ENCODE measurements at places on chromosomes 16 and 17. TPM values are rescaled to one million over a fixed set of nuclear protein-coding genes. Genes with fewer than 3 reads are reported as not detected.

- no peak for DNase-seq
Measured at GRCh38 chr16:68685685-68686478, 40.8 kb downstream of the CDH3 start.

MSLN gene
- 2.1 TPM for total RNA-seq

GRCh38 chr16:30533748-30534367, 800 bp downstream of the ZNF747 start:
- DNase-seq, result no peak

DNA sequence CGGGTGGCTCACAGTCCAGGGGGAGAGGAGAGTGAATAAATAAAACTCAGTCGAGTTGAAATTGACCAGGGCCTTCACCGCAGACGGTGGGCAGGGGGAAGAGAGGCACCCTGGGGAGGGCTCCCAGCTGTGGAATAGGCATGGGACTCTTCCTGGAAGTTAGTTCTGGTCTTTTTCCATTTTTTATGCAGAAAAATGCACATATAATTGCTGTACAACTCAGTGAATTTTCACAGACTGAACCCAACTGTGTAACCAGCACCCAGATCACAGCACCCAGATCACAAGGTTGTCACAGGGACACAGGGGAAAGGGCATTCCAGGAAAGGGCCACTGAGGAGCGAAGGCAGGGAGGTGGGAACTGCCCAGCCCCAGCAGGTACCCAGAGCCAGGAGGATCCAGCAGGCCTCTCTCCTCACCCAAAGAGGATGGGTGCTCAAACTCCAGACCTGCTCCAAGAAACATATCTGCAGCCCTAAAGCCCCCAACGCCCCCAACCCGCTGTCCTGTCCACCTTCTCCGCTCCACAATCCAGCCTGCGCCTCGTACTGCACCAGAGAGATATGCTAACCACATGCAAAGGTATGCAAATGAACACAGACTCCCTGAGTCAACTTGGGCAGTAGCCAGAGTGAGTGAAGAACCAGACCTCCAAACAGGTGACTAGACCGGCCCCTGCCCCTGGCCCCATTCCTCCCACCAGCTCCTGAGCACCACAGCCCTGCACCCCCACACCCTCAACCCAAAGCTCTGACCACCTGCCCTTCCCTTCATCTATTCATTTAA, 29.1 kb upstream of the EIF1 start:
- DNase-seq, result no peak

DNA sequence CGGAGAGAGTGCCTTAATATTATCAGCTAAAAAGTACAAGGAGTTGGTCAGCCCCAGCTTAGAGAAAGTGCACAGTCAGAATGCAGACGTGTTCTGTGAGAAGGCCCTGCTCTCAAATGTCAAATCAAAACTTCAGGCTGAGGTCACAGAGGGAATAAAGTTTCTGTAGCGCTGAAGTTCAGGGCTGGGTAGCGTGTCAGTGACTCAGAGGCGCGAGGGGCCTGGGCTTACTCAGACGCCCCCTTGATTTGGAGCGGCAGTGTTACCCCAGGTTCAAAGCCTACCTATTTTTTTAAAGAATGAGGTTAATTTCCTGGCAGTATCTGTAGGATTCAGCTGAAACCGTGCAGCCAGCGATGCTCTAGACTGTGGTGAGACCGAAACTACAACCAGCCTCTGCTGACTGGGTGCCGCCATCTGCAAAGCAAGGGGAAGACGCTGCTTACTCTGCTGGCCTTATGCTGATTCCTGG, 4.8 kb downstream of the CIAO3 start:
- no peak for DNase-seq

GRCh38 chr16:53744449-53744848, 40.5 kb downstream of the FTO start:
- no peak for DNase-seq

EVPLL gene
- total RNA-seq, result not detected

GRCh38 chr17:43220511-43221125, 7.8 kb downstream of the CCDC200 start:
- DNase-seq, result no peak

- DNase-seq, result no peak
Measured at GRCh38 chr17:12386225-12386624, 279.5 kb upstream of the MYOCD start.

RMI2 gene
- total RNA-seq, result 5.9 TPM

DNA sequence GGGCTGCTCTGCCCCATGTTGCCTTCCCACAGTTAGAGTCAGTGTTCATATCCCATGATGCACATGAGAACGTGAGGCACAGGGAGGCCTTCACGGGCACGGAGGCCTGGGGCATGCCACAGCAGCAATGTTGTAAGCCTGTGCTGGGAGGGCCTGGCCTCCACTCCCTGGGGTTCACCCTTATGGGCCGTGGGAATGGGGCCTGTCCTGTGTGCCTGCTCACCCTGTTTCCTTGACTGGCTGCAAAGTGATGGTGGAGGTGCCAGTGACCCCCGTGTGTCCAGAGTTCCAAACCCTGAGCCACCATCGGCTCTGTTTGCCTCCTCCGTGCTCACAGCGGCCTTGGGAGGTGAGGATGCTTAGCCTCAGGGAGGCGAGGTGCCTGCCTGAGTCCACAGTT, 9.6 kb downstream of the POLR3E start:
- no peak for DNase-seq

HID1 gene
- total RNA-seq, result 30.6 TPM

DNA sequence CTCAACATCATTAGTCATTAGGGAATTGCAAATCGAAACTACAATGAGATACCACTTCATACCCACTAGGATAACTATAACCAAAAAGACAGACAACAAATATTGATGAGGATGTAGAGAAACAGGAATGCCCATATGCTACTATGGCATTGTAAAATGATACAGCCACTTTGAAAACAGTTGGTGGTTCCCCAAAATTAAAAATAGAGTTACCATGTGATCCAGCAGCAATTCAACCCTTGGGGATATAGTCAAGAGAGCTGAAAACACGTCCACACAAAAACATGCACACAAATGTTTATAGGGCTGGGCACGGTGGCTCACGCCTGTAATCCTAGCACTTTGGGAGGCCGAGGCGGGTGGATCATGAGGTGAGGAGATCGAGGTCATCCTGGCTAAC, 10.0 kb upstream of the PECAM1 start:
- DNase-seq, result no peak

DNA sequence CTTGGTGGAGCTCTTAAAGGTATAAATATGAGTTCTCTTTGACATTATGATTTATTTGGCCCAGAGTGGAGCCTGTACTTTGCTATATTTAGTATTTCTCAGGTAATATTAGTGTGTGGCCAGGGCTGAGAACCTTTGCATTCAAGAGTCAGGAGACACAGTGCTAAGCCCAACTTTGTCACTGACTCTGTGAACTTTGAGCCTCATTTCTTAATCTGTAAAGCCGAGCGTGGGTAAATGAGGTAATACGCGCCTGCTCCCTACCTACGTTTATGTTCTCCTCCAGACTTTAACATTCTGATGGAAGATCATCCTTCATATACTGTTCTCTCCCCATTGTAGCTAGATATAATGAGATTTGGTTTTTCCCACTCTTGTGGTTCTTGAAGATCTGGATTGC, 10.5 kb downstream of the AP2B1 start:
- no peak for DNase-seq

DLX4 gene
- not detected for total RNA-seq

GRCh38 chr16:29683543-29684090, 4.6 kb downstream of the QPRT start:
- DNase-seq, result no peak

DNA sequence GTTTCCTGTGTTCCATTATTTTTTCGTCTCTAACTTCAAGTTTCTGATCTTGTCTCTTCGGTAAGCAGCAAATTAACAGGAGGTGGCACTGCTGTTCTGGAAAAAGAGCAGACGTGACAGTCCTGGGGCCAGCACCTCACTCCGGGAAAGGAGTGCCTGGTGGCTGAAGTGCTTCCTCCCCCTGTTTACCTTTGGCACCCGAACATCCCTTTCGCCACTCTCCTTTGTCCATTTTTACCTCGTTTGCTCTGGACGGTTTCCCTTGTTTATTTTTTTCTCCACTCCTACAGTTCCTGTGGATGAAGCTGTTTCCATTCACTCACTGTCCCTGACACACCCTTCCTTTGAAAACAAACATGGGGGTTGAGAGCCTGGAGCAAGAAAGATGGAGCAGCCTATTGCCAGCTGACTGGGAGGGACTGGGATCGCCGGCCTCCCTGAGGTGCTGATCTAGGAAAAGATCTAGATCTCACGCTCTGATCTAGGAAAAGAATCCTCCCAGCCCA, 12.6 kb downstream of the SAP30BP start:
- DNase-seq, result no peak

CCL5 gene
- total RNA-seq, result 1.6 TPM

FAAP100 gene
- 44.2 TPM for total RNA-seq

- no peak for DNase-seq
Measured at GRCh38 chr16:87304951-87305350, 12.2 kb downstream of the C16orf95 start.

MYO19 gene
- total RNA-seq, result 62.3 TPM

NPIPB8 gene
- total RNA-seq, result not detected

Data from glomerular endothelial cell (primary cell).